ENCODE measurements at places on chromosomes 3 and 15.

GRCh38 chr15:92586383-92586942, 69.1 kb downstream of the FAM174B start:
- no peaks in the 10 kb centered on the region for H3K36me3 ChIP-seq
- H3K27me3 ChIP-seq, result no peaks in the 10 kb centered on the region
- no peak for DNase-seq
- H3K4me3 ChIP-seq, result no peak overlapping the region
- H3K27ac ChIP-seq, result no peak overlapping the region
- no peaks in the 10 kb centered on the region for H3K4me1 ChIP-seq

- H3K27me3 ChIP-seq, result no peaks in the 10 kb centered on the region
- H3K36me3 ChIP-seq, result no peaks in the 10 kb centered on the region
- DNase-seq, result no peak
- H3K4me1 ChIP-seq, result no peaks in the 10 kb centered on the region
- H3K27ac ChIP-seq, result no peak overlapping the region
- no peak overlapping the region for H3K4me3 ChIP-seq
Observed at GRCh38 chr3:51269466-51269865, 115.6 kb upstream of the MANF start.

- H3K4me3 ChIP-seq, result no peak overlapping the region
- no peaks in the 10 kb centered on the region for H3K27me3 ChIP-seq
- DNase-seq, result no peak
- H3K27ac ChIP-seq, result no peak overlapping the region
Observed at GRCh38 chr15:57112178-57112577, 193.7 kb downstream of the TCF12 start.

DNA sequence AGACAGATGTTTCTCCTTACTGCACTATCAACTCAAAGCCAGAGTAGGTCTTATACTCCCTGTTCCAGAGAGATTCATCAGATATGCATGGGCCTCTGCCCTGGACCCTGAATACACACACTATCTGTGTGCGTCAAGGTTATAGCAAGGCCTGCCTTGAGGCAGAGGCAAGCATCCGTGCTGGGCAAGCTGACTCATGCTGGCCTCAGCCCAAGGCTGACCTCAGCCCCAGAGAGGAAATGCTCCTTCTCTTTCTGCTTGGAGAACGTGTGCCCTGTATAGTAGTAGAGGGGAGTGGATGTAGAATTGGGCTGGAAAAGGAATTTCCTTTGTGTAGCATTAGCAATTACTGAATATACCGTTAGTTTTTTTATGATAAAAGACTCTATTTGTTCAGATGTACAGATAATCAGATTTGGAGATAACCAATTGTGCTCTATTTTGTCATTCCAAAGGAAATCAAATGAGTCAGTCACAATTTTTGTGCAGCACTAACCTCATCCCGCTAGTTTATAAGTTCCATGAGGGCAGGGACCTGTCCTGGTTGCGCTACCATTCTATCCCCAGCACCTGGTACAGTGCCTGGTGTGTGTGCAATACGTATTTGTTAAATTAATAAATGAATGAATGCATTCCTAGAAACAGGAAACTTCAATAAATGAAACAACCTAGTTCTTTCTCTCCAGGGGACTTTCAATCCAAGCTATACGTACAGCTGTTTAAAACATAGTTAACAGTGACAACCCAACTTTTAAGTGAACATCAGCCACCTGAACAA, 13.3 kb upstream of the PAQR9 start:
- H3K4me1 ChIP-seq, result no peaks in the 10 kb centered on the region
- peak; percentile 93 for DNase-seq
- peak overlapping the region; percentile 2 for H3K27ac ChIP-seq
- no peaks in the 10 kb centered on the region for H3K27me3 ChIP-seq

DNA sequence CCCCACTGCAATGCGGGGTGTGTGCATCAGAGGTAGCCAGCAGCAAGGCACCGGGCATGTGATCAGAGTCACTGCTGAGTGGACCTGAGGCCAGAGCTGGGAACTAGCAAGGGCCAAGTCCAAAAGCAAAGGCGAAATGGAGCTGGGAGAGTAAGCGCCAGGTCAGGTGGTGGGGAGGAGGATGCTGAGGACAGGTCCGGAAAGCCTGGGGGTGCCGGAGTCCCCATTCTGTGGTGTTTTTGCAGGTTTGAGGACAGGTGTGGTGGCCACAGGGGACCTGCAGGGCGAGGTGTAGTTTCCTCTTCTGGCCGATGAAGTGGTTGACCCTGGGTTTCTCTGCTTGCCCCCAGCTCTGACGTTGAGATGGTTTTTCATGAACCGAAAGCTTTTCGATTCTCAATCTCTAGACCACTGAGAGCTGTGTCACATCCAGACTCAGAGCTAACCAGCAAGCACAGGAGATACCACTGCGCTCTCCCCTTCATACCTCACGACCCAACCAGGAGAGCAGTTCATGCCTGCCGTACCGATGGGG, 35.0 kb upstream of the HES1 start:
- no peak overlapping the region for H3K27ac ChIP-seq
- no peak for DNase-seq
- H3K4me3 ChIP-seq, result no peak overlapping the region
- H3K27me3 ChIP-seq, result no peaks in the 10 kb centered on the region
- no peaks in the 10 kb centered on the region for H3K36me3 ChIP-seq

DNA sequence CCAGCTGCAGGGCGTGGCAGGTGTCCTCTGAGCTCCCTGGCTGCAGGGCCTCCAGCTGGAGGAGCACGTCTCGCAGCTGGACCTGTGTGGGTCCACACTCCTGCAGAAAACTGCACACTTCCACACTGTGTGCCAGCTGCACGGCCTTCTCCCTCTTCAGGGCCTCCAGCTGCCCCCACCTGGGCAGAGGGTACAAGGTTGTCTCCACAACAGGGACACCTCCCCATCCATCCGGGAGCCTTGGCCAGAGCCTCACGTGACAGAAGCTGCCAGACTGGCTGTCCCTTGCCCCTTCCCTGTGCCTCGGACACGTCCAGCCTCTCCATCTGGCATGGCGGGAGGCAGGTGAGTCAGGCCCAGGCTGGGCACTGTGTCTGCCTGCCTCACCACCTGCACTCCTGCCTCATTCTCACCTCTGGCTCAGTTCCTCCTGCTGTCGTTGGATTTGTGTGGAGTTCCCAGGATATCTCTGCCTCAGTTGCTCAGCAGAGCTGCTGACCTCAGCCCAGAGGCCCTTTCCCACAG, 14.5 kb downstream of the SPTBN5 start:
- no peak overlapping the region for H3K27ac ChIP-seq
- H3K4me3 ChIP-seq, result no peak overlapping the region
- H3K27me3 ChIP-seq, result no peaks in the 10 kb centered on the region
- no peaks in the 10 kb centered on the region for H3K36me3 ChIP-seq

DNA sequence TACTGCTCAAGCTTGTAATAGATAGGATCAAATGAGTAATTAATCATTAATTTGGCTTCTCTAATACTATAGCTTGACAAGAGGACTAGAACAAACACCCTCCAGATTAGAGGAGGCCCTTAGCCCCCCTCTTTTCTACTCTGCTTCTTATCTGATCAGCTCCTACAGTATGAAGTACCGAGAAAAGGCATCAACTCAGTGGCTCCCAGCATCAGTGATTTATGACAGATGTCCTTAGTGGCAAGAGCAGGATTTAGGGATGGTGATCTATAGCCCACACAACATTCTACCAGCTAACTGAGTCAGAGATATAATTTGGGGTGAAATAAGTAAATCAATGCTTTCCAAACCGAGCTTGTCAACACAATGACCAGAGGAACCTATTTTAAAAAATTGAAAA, 541.1 kb downstream of the NLGN1 start:
- H3K27me3 ChIP-seq, result no peaks in the 10 kb centered on the region
- H3K27ac ChIP-seq, result no peak overlapping the region
- DNase-seq, result no peak
- H3K4me1 ChIP-seq, result no peaks in the 10 kb centered on the region
- H3K4me3 ChIP-seq, result no peak overlapping the region

DNA sequence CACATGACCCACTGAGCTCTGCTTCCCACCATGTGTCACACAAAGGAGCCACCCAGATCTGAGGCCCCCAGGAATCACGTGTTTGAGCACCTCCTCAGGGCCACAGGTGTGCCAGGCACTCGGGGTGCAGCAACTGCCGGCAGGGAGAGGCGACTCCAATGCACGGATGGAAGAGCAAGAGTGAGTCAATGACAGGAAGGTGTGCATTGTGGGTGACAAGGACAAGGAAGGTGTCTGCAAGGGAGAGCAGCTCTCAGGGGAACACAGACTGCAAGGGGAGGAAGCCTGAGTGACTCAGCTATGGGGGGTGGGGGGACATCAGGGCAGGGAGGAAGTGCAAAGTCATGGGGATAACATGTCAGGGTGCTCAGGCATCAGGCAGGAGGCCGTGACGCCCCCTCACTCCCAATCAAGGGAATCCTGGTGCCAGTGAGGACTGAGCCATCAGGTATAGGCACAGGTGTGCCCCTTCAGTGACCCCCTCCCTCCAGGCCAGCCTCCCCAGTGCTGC, 67.4 kb downstream of the NUP210 start:
- DNase-seq, result no peak
- H3K4me1 ChIP-seq, result no peaks in the 10 kb centered on the region
- no peaks in the 10 kb centered on the region for H3K36me3 ChIP-seq
- H3K4me3 ChIP-seq, result no peak overlapping the region
- H3K27ac ChIP-seq, result no peak overlapping the region
- no peaks in the 10 kb centered on the region for H3K27me3 ChIP-seq

- no peak overlapping the region for H3K4me3 ChIP-seq
- H3K4me1 ChIP-seq, result no peaks in the 10 kb centered on the region
- H3K27ac ChIP-seq, result no peak overlapping the region
- DNase-seq, result no peak
Observed at GRCh38 chr15:29101491-29101890, 168.1 kb downstream of the NSMCE3 start.

DNA sequence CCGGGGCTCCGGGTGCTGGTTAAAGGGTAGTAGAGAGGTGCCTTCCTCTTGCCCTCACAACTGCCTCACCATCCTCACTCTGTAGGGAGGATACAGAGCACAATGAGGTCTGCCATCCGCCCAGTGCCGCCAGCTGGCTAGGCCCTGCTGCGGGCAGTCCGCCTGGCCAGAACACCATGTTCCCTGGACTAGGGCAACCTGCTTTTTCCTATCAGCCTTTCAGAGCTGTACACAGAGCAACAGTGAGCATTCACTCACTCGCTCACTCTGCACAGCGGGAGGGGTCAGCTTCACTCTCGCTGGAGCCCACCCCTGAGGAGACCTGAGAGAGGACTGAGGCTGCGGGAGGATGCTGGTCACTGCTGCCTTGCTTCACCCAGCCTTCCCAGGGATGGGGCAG, 218.7 kb upstream of the CHRNA7 start:
- H3K36me3 ChIP-seq, result no peaks in the 10 kb centered on the region
- no peak overlapping the region for H3K27ac ChIP-seq
- no peak for DNase-seq
- H3K4me3 ChIP-seq, result no peak overlapping the region

Measured in adrenal gland (tissue), 19 donors.